ENCODE measurements at places on chromosomes 1 and 21.

DNA sequence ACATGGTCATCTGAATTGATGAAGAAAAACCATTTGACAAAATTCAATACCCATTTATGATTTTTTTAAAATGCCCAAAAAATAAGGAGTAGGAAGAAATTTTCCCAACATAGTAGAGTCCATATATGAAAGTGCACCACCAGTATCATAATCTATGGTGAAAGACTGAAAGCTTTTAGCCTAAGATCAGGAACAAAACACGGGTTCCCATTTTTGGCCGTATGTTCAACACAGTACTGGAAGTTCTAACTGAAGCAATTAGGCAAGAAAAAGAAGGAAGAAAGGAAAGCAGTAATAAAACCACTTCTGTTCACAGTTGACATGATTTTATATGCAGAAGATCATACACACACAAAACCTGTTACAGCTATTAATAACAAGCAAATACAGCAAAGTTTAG lies 227.8 kb upstream of the RAB4A start:
- DNase-seq, result no peak

DNA sequence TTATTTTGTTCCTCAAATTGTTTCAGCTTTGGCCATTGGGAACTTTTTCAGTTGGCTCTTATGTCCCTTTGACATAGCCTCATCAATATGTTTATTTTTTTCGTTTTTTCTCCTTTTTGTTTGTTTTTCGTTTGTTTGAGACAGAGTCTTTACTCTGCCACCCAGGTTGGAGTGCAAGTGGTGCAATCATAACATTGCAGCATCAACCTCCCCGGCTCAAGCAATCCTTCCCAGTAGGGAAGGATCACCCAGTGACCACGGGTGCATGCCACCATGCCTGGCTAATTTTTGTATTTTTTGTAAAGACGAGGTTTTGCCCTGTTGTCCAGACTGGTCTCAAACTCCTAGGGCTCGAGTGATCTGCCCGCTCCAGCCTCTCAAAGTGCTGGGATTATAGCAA lies 8.1 kb downstream of the POLR3GL start:
- DNase-seq, result no peak

- no peak for DNase-seq
These were observed 1.4 kb downstream of the MAP1LC3C start for GRCh38 chr1:241997401-241997998.

DNA sequence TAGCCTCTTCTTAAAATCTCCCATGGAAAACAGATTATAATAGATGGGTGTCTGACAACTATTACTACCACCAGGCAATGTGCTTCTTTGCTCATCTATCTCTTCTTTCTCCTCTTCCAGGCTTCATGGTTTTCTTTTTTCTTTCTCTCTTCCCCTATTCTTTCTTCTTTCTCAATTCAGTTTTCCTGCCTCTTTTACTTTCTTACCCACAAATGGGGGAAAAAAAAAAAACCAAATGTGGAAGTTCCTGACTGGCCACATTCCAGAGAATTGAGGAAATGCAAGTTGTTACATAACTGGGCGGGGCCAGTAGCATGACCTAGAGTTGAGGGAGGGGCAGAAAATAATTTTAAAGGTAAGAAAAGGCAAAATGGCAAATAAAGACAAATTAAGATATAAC lies 10.9 kb upstream of the SMG7 start:
- no peak for DNase-seq

DNA sequence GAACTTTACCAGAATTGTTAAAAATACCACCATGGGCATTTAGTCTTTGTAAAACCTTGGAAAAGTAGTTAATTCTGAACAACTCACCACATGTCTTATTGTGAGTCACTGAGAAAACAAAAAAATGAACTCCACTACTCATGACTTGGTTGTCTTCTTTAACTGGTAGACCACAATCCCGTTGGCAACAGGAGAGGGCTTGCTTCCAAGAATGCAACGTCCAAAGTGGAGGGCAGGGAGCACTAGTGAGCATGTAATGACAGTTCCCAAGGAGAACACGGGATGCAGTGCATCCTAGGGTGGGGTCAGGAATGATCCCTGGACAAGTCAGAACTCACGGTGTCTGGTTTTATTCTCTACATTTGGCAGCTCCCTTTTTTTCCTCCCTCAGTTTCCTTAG lies 15.2 kb upstream of the HMCN1 start:
- DNase-seq, result no peak

Measured in CD8-positive, alpha-beta T cell (primary cell).